ENCODE measurements at places on chromosomes 13 and 19.
A peak's percentile ranks its signal among the peaks of the same experiment; 100 is the strongest.

DNA sequence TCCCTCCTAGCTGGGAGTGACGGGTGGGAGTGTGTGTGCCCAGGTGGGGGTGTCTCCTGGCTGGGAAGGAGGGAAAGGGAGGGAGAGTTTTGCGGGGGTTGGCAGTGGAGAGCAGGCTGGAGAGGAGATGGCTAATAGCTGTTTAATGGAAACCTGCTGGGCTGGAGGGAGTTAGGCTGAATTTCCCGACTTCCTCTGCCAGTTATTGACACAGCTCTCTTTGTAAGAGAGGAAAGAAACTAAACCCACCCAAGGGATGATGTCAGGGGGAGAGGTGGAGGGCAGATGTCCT, 10.2 kb upstream of the ILF3 start:
- DNase-seq = no peak

DNA sequence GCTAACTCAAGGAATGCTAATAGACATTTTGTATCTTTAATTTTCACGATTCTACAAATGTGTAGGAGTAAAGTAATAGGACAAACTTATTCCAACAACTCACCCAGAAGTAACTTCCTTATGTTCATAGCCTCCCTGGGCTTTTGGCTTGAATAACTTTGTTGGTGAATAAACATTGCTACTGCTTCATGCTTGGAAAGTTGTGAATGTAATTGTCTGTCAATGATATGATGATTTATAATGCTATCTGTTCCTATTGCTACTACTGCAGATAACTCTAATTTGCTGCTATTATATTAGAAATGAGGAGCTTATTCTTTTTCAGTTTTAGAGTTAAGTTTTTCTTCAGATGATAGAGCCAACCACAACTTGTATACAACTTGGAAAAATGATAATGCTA, 307.7 kb downstream of the PCDH9 start:
- no peak for DNase-seq

- DNase-seq = no peak
These were observed 26.9 kb downstream of the CHAMP1 start for GRCh38 chr13:114341003-114341777.

GRCh38 chr19:30790056-30790680, 418.0 kb downstream of the ZNF536 start:
- DNase-seq = no peak

GRCh38 chr19:40294560-40294959, 9.4 kb upstream of the AKT2 start:
- no peak for DNase-seq

GRCh38 chr19:5628919-5629481, 6.1 kb downstream of the SAFB start:
- no peak for DNase-seq

- DNase-seq = no peak
These were observed 715.8 kb downstream of the UQCRFS1 start for GRCh38 chr19:28497137-28497536.

DNA sequence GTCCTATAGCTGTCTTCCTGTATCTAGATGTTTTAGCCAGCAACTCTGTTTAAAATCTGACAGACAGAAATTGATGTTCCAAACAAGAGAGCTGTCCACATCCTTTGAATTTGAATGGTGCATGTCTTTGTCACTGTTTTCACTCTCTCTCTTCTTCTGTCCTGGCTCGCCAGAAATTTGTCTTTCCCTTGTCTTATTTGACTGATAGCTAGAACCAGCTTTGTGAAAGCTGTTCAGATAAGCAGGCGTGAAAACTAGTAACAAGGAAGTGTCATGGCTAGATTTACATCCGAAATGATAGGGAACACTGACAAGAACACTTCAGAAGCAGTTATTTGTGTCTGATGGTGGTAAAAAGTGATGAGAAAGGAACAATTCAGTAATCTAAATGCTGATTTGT, 354.9 kb upstream of the SLITRK1 start:
- no peak for DNase-seq

- DNase-seq = peak; percentile 10
These were observed 23.4 kb downstream of the ZDHHC20 start for GRCh38 chr13:21435687-21436151.

DNA sequence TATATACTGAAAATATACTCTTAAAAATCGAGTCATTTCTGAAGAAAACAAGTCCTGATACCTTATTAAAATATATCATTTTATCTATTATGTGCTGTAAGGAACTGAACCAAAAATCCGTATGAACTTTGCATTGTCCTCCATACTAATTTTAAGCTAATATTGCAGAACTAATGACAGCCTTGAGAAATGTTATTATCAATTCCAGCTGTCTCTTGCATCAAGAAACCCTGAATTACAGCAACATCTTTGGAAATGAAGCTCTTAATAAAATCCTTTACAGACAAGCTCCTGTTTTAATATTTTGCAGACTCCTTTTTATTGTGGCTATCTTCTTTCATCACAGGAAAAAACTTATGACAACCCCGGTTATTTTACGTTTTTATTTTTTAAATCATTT, 1335.3 kb downstream of the EFNB2 start:
- no peak for DNase-seq

DNA sequence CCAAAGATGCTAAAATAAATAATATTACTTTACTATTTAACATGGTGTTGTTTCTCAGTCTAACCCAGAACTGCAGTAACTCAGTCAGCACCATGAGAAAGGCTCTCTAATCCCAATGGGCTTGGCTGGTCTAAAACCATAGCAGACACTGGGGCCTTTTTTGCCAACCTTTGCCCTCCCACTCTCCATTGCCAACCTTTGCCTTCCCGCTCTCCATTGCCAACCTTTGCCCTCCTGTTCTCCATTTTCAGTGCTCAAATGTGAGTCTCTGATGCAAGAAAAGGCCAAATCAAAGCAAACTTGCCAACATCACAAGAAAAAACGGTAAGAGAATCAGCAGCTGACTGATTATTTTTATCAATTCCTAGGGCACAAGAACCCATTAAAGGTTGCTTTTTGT, 1681.2 kb downstream of the SLITRK5 start:
- no peak for DNase-seq

GRCh38 chr19:4589579-4590410, 30.3 kb upstream of the SEMA6B start:
- peak; percentile 12 for DNase-seq

DNA sequence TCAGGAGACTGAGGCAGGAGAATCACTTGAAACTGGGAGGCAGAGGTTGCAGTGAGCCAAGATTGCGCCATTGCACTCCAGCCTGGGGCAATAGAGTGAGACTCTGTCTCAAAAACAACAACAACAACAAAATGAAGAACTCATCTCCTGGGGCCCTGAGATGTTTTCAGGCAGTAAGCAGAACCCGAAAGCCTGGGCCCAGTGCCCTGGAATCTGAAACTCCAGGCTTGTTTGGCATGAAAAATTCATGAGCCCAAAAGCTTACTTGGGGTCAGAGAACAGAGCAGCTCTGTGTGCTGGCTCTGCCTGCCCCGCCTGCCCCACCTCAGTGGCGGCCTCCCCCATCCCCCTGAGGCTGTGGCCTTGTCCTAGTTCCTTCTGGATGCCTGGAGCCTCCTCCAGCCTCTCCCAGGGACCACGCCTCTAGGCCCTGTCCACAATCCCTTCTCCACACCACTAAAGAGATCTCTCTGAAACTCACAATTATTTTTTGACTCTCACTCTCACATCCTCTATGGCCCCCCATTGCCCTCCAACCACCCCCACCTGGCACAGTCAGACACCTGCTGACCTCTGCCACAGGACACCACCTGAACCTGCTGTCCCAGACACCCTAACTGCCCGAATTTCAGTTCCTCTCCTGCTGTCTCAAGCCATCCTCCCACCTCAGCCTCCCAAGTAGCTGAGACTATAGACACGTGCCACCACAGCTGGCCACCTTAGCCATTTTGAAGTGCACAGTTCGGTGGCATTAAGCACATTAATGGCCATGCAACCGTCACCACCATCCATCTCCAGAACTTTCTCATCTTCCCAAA, 6.9 kb upstream of the AP1M2 start:
- no peak for DNase-seq

- no peak for DNase-seq
These were observed 14.9 kb upstream of the ZNF611 start for GRCh38 chr19:52749780-52750179.

GRCh38 chr13:111177921-111178320, 62.8 kb downstream of the ARHGEF7 start:
- DNase-seq = no peak

GRCh38 chr13:93468433-93468832, 241.8 kb downstream of the GPC6 start:
- no peak for DNase-seq

- no peak for DNase-seq
These were observed 7.0 kb upstream of the ZNF440 start for GRCh38 chr19:11807099-11807380.

DNA sequence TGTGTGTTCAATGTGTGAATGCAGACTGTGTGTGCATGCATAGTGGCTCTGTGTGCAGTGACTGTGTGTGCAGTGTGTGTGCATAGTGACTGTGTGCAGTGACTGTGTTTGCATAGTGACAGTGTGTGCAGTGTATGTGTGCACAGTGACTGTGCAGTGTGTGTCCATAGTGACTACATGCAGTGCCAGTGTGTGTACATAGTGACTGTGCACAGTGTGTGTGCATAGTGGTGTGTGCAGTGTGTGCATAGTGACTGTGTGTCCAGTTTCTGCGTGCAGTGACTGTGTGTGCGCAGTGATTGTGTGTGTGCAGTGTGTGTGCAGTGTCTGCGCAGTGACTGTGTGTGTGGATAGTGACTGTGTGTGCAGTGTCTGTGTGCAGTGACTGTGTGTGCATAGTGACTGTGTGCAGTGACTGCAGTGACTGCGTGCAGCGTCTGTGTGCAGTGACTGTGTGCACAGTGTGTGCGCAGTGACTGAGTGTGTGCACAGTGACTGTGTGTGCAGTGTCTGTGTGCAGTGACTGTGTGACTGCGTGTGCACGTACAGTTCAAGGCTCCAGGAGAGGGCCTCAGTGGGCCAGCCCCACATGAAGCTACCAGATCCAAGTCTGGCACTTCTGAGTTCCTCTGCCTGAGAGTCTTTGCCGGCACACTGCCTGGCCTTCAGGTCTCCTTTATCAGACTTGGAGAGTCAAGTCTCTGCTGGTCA, 90.3 kb downstream of the IER2 start:
- DNase-seq = no peak

DNA sequence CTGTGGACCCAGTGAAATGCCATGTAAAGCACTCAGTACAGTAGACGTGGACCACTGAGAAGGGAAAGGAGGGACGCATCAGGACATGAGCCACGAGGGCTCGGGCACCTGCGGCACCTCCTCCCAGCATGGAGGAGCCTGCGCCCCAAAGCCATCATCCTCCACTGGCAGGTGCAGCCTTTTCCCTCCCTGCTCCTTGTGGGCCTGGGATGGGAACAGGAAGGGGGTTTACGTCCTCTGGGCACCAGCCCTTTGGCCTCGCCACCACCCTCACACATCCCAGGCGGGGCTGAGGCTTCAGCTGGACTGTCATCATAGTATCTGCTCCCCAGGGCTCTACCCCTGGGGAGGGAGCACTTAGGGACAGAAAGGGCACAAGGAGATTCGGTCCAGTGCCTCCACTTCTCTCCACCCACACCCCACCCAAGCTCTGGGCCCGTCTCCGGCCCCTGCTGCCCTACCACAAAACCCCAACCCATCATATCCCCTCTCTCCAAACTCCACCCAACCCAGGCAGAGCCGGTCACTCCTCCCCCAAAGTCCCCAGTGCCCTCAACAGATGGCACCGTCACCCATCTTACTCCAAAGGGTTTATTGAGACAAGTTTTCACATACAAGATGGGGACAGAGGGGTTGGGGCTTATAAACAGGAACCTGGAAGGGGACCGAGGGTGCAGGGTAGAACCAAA, 2.2 kb upstream of the PRKD2 start:
- DNase-seq = no peak

- no peak for DNase-seq
These were observed 768 bp upstream of the SLC44A2 start for GRCh38 chr19:10624585-10624984.

DNA sequence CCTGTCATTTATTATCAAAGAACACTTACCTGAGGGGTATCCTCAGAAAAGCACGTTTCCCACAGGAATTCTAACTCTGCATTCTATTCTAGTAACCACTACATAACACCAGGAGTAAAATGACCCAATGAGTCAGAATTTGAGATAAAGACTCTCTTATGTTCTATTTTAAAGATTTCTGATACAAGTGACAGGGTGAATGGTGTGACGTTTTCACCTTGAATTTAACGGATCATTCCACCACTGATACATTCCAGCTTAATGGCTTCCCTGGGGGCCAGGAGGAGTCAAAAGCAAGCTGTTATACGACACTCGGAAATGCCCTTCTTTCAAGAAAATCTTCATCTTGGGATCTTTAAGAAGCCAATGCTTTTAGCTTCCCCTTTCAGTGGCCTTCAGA, 55.2 kb downstream of the SLC7A1 start:
- DNase-seq = no peak

DNA sequence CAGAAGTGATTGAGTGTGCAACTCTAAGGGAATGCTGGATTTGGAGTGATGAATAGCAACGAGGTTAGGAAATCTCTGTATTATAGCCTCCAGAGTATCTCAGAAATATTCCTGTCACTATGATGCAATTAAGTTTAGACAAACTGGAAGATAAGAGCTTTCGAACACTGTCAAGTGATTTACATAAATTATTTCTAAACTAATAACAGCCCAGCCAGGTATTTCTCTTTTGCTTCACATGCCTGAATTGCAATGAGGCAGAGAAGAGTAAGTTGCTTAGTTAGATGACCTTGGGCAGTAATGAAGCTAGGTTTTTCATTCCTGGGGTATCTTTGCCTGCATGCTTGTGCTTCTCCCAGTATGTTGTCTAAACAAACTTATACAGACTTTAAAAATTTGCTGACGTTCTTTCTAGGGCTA, 134.5 kb downstream of the LMO7 start:
- DNase-seq = no peak

GRCh38 chr19:49746206-49746958, 16.7 kb downstream of the TSKS start:
- peak; percentile 52 for DNase-seq

GRCh38 chr19:46241626-46242025, 12.1 kb downstream of the IGFL1 start:
- no peak for DNase-seq

DNA sequence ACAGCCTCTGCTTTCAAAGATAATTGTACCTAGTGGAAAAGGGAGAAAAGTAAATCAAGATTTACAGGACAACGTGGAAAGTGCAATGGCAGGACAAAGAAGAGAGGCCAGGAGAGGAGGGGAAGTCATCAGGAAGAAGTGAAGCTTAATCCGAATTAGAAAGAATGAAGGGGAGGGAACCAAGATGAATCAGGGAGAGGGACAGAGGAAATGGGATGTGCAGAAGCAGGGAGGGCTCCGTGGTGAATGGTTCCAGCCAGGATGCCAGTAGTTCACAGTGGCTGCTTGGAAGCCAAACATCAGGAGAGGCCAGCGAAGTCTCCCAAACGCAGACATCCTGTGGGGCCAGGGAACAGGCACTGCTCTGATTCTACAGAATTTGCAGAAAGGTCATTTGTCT, 144.4 kb downstream of the LIG4 start:
- DNase-seq = no peak

- peak; percentile 15 for DNase-seq
These were observed at the start of gene PPP1R12C for GRCh38 chr19:55116859-55117662. PPP1R12C (minus strand) TSS chr19:55117637; CDS start chr19:55117543, 94 bp downstream.

DNA sequence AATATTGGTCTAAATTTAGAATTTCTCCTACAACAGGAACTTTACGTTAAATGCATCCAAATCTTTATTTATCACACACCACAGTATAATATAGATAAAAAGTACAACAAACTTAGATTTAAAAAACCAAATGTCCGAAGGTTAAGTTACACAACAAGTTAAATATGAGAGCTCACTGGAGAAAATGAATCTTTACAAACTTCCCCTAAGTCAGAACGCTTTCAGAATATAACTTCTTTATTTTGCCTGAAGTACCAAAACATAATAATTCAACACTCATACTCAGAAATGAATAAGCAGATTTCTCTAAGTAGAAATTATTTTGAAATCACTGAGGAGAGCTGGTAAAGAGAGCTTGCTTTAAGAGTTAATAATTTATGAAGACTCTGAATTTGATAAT, 33.8 kb downstream of the TSC22D1 start:
- no peak for DNase-seq

All from stimulated activated CD4-positive, alpha-beta T cell treated with anti-CD3 and anti-CD28 coated beads, Interleukin-4, amount 100 ng/mL, for 1 hour (primary cell).